ENCODE measurements at places on chromosomes 7 and 10. TPM values are rescaled to one million over a fixed set of nuclear protein-coding genes. Genes with fewer than 3 reads are reported as not detected.

The ITPRID1 gene
- total RNA-seq: 0.26 TPM

The TRIM50 gene
- total RNA-seq: not detected

The LDB3 gene
- 0.09 TPM for total RNA-seq

The CYP2C8 gene
- total RNA-seq: 0.37 TPM

The CHRM2 gene
- not detected for total RNA-seq

All from Caco-2 (cell line).